ENCODE measurements at places on chromosomes 3 and 15.

DNA sequence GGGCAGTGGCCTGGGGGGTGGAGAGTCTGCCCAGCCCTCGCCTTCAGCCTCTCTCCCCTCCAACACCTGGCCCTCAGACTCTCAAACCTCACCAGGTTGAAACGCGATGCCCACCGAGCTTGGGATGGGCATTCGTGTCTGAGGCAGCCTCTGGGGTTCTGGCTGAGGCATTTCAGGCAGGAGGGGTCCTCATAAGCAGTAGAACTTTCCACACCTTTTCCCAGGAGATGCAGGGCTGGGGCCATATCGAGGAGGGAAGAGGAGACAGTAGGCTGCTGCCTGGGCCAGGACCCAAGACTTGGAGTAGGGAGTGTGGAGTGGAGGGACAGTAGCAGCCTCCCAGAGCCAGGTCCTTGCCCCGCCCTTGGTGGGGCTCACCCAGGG lies 24.6 kb downstream of the ACAA1 start:
- no peak for DNase-seq

- DNase-seq, result no peak
Measured at GRCh38 chr15:75599401-75599800, 20.3 kb upstream of the PTPN9 start.

DNA sequence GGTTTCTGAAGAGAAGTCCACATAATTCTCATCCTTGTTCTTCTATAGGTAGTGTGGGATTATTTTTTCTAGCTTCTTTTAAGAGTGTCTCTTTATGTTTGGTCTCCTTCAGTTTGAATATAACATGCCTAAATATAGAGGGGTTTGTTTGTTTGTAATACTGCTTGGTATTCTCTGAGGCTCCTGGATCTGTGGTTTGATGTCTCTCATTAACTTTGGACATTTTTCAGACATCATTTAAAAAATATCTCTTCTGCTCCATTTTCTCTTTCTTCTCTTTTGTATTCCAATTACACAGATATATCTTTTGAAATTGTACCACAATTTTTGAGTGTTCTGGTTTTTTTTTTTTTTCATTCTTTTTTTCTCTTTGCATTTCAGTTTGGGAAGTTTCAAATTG lies 113.1 kb downstream of the ARNT2 start:
- no peak for DNase-seq

DNA sequence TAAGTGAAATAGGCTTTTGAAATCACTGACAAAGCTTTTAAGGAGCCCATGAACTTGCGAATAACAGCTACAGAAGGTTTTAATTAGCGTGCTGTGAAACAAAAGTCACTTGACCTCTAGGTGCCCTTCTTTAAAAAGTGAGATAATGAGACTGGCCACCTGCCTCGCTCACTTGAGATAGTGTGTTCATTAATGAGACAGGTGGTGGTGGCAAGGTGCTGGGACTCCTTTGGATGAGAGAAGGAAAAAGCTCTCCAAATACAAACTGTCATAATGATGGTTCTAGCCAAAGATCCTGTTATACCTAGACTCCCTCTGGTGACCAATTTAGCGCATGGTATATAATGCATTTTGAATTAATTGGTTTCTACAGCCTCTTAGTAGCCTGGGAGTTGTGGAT lies 22.7 kb upstream of the IREB2 start:
- DNase-seq, result no peak

GRCh38 chr15:74961616-74962015 lies 5.0 kb upstream of the RPP25 start:
- DNase-seq, result no peak

GRCh38 chr3:129371041-129371826 lies 57.2 kb downstream of the EFCAB12 start:
- peak; percentile 27 for DNase-seq

GRCh38 chr3:39766433-39766832 lies 43.0 kb upstream of the MYRIP start:
- DNase-seq, result no peak

DNA sequence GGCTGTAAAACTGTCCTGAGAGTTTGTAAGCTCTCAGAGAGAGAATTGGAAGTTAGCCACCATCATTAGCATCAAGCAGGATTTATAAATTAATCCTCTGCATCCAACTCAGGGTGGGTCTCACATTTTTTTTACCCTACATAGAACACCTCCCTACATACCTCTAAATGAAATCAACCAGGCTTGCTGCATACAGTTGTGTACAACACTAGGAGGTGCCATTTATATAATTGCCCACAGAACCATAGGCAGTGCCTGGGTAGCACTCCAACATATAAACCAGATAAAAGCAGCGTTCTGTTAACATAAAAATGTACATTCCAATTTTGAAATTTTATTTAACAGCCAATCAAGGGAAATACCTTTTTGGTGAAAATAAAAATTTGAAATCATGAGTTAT lies 48.2 kb upstream of the SELENOK start:
- peak; percentile 6 for DNase-seq

GRCh38 chr15:35514759-35515158 lies 31.2 kb downstream of the DPH6 start:
- no peak for DNase-seq

DNA sequence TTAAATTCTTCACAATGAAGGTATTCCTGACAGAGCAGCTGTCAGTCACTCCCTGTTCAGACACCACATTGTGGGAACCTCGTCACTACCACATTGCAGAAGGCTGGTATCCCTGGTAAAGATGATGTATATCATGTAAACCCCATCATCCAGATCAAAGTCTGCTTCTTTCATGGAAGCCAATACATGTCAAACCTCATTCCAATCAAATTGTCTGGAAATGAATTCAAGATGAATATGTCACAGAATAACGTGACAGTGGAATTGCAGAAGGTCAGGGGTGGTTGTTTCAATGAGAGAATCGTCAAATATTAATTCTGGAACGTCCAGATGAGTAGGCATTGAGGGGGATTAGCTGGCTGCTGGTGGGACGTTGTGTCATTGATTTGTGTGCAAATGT lies 4.2 kb downstream of the ZIC4 start:
- no peak for DNase-seq

DNA sequence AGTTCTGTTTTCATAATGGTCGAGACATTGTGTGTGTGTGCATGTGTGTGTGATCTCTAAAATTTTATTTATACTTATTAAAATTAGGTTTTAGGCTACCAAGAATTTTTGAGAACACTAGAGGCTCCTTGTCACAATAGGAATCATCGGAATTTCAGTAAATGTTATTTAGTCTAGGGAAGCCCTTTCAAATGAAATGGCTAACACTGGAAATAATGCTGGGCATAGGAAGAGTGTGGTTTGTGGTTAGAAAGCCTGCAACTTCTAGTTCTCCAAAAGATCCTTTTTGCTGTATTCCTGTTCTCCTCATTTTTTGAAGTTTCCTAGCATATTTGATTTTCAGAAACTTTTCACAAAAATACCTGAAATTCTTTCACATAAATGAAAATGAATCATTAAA lies 92.5 kb upstream of the MBNL1 start:
- DNase-seq, result no peak

GRCh38 chr3:84136425-84136824 lies 822.4 kb upstream of the CADM2 start:
- no peak for DNase-seq

DNA sequence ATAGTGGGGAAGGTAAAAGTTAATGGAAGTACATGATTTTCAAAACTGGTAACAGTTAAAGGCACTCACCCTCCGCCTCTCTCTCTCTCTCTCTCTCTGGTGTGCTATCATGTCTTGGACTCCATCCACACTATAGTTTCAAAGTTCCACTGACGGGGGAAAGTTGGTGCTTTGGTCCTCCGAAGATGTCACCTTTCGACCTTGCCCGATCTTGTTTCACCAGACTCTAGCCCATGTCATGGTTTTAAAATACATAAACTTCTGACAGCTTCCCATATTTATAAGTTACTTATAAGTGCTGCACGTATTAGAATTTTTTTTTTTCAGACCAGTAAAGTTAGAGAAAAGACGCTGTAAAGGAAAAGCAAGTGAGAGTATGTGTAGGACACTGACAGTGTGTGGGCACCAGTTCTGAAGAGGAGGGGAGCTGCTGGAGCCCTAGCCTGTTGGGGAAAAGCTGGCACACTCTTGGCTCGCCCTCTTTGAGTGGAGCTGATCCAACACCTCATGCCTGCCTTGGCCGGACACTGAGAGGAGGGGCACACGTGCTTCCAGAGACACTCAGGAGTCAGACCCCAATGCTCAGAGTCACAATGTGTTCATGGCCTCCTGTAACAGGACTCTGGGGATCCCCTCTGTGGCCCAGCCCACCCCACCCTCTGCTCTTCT lies 200.5 kb upstream of the TPM1 start:
- DNase-seq, result no peak

DNA sequence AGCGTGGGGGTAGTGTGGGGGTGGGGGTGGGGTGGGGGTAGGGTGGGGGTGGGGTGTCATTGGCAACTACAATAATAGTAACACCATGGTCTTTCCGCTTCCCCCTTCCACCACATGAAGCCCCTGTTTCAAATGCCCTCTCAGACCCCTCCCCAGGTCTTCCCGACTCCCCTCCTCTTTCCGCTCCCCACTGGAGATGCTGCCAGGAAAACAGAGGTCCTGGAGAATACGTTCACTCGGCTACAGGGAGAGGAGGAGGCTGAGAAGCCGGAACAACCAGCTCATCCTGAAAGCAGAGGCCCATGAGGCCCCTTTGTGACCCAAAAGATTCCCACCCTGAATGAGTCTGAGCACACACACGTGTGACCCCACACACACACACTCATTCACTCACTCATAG lies 75.4 kb downstream of the CPN2 start:
- DNase-seq, result no peak

DNA sequence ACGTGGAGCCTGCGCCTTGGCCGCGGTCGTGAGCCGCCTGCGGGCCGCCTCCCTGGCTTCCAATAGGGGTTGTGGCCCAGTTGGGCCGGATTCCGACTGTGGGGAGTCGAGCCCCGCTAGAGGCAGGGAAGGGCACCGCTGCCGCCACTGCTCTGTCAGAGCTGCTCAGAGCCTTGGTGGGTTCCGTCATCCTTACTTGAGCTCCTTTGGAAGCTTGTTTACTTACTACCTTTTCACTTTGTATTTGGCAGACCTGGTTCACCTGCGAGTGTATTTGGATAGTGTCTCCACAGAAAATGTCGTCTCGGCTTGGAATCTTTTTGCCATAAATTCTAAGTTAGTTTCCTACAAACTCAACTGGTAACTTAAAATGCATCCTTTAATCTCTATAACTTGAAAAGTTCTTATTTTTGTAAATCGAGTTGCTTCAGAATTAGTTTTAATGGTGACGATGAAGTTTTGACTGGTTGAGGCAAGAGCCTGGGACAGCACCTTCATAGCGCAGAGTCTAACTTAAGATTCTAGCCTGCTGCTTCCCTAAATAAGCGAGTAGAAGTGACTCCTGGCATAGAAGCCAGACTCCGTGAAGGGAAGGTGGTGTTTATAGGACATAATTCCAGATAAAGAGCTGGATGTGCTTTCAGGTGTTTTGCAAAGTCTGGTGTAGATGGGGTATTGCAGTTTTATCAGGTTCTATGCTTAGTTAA lies 800 bp downstream of the DAG1 start:
- DNase-seq, result no peak

- no peak for DNase-seq
Measured at GRCh38 chr3:109994853-109995252, 657.5 kb upstream of the DPPA4 start.

DNA sequence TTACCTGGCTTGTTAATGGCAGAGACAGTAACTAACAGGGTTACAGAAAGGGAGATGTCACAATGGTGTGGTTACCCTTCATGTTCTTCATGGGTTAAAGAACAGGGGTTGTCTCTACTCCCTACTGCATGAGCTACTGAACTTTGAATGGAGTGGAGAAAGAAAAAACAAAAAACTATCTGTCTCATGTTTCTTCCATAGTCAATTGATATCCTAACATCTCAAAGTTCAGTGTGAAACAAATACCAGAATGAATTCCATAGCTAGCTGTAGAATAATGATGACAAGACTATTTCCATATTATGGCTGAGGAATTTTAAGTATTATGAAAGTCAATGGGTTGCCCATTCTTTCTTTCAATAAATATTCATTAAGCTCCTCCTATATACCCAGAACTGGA lies 161.3 kb upstream of the LPP start:
- DNase-seq, result no peak

DNA sequence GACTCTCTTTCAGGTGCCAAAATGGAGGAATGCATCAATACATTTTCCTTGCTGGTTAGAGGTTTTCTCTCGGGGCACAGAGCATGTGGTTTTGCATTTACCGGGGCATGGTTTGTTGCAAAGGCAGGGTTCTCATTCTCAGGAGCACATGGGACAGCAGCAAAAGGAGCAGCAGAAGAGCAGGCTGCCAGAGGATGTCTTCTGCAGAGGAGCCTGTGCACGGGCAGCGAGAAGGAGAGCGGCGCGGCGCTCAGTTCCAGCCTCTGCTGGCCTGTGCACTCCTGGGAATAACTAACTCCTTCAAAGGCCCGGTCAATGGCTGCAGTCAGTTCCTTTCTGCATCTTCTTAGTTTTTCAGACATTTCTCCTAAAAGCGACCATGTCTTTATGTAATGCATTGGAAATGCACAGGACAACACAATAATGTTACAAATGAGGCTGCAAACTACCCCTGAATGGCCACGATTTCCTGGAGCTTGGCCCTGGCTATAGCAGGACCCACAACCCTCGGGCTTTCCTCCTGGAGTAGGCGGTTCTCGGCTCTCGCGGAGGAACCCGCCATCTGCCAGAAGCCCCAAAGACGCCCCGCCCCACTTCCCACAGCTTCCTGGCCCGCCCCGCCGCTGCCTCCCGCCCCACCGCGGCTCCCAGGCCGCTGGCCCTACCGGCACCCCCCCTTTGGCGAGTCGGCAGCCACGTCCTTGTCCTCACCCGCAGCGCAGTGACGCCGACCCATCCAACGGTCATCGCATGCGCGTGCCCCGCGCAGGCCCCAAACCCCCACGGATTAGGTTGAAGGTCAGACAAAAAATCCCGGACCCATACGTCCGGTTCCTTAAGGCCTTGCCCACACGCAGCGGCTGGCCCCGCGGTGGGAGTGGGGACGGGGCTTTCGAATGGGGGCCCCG lies at the start of gene C3orf62:
Gene C3orf62 (minus strand): TSS at position 758 of the 908 bp plus-strand sequence. CDS start 360 bp downstream, at position 398.
- DNase-seq, result peak; percentile 93

DNA sequence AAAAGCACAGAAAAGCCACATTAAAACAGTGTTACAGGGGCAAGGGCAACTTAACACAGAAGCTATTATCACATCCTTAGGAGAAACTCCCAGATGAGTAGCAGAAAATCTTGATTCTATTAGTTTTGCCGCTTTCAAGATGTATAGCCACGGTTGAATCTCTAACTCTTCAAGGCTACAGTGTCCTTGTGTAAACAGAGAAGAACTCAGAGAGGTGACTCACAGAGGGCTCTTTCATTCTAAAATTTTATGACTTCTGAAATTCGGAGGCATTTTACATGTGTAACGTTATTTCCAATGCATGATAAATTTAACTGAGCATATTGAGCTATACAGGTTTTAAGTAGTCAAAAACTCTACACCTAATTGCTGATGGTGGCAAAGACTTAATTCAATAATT lies 846.6 kb downstream of the GBE1 start:
- DNase-seq, result no peak

- peak; percentile 55 for DNase-seq
Measured at GRCh38 chr3:128326051-128326823, 140.5 kb downstream of the DNAJB8 start.

GRCh38 chr15:94576889-94577533 lies 345.6 kb downstream of the MCTP2 start:
- DNase-seq, result peak; percentile 10
